ENCODE measurements at places on chromosomes 11 and 22. TPM values are rescaled to one million over a fixed set of nuclear protein-coding genes. Genes with fewer than 3 reads are reported as not detected.

Gene CLDN5
- total RNA-seq = 209 TPM

Gene DDI1
- total RNA-seq = not detected

GRCh38 chr11:117089685-117090084 lies 8.5 kb downstream of the SIK3 start:
- no peak overlapping the region for H3K4me3 ChIP-seq
- H3K27me3 ChIP-seq = no peaks in the 10 kb centered on the region
- H3K27ac ChIP-seq = no peak overlapping the region
- no peak for DNase-seq
- H3K36me3 ChIP-seq = no peaks in the 10 kb centered on the region
- H3K4me1 ChIP-seq = peaks cover 98% of the 10 kb centered on the region

Gene TESMIN
- total RNA-seq = 2.1 TPM

GRCh38 chr11:57197762-57198161 lies 16.0 kb downstream of the LRRC55 start:
- no peaks in the 10 kb centered on the region for H3K27me3 ChIP-seq
- H3K36me3 ChIP-seq = no peaks in the 10 kb centered on the region
- peaks cover 32% of the 10 kb centered on the region for H3K4me1 ChIP-seq
- no peak overlapping the region for H3K4me3 ChIP-seq

- peaks cover 7% of the 10 kb centered on the region for H3K4me1 ChIP-seq
- H3K36me3 ChIP-seq = no peaks in the 10 kb centered on the region
- DNase-seq = no peak
- no peak within 1 kb of the TSS for H3K27ac ChIP-seq
- peaks cover 28% of the 10 kb centered on the region for H3K27me3 ChIP-seq
Observed at GRCh38 chr22:17121233-17122195, at the start of gene TMEM121B. TMEM121B (minus strand) TSS chr22:17121360; CDS start chr22:17121127, 233 bp downstream.

DNA sequence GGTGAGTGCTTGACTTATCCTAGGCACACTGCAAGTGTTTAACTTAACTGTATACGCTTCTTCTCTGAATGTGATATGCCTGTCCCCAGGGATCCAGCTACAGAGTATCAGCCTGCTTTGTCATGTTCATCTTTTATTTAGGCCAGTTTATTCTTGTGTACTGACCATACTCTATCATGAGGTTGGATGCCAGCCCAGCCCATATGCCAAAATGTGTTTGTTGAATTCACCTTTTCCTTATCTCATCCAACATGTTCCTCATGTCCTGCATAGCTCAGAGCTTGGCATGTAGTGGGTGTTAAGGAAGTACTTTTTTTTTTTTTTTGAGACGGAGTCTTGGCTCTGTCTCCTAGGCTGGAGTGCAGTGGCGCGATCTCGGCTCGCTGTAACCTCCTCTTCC lies 116.2 kb downstream of the NCAM1 start:
- H3K4me3 ChIP-seq = no peak overlapping the region
- no peak for DNase-seq
- H3K4me1 ChIP-seq = peaks cover 25% of the 10 kb centered on the region
- H3K36me3 ChIP-seq = no peaks in the 10 kb centered on the region
- H3K27ac ChIP-seq = no peak overlapping the region

DNA sequence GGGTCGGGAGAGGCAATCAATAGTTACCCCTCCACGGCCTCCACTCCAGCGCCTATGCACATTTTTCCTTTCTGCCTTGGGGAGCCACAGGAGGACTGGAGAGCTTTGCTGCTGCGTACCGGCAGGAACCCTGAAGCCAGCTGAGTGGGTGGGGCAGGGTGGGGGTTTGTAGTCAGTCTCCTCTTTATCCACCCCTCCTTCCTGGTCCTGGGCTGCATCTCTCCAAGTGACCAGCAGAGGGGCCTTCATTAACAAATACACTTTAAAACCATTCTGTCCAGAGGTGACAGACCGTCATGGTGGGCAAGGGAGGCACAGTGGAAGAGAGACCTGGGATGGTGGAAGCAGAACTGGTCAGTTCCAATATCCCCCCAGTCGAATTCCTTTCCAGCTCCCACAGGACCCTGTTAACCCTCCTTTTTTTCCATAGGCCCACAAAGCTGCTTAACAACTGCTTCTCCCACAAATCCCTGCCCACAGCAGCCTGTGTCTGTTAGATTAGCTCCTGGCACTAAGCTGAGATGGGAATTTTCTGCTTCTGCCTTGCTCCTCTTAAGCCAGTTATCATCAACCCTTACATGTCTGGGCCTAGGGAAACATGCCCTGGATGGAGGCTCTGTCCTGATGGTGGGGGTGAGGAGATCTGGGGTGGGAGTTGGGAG lies 3.9 kb upstream of the ABCG4 start:
- H3K4me3 ChIP-seq = no peak overlapping the region
- no peaks in the 10 kb centered on the region for H3K27me3 ChIP-seq
- peaks cover 27% of the 10 kb centered on the region for H3K4me1 ChIP-seq
- DNase-seq = no peak
- no peak overlapping the region for H3K27ac ChIP-seq

Gene PNPLA5
- total RNA-seq = not detected

Gene HBD
- not detected for total RNA-seq

- H3K4me1 ChIP-seq = peaks cover 70% of the 10 kb centered on the region
- H3K27me3 ChIP-seq = no peaks in the 10 kb centered on the region
- H3K4me3 ChIP-seq = peak overlapping the region; percentile 8
- no peak for DNase-seq
Observed at GRCh38 chr22:43289976-43290721, 53.0 kb downstream of the SCUBE1 start.

GRCh38 chr22:28917747-28918549 lies 34.6 kb downstream of the ZNRF3 start:
- DNase-seq = no peak
- H3K27me3 ChIP-seq = no peaks in the 10 kb centered on the region
- no peaks in the 10 kb centered on the region for H3K36me3 ChIP-seq
- H3K27ac ChIP-seq = peak overlapping the region; percentile 73
- H3K4me3 ChIP-seq = peak overlapping the region; percentile 2

DNA sequence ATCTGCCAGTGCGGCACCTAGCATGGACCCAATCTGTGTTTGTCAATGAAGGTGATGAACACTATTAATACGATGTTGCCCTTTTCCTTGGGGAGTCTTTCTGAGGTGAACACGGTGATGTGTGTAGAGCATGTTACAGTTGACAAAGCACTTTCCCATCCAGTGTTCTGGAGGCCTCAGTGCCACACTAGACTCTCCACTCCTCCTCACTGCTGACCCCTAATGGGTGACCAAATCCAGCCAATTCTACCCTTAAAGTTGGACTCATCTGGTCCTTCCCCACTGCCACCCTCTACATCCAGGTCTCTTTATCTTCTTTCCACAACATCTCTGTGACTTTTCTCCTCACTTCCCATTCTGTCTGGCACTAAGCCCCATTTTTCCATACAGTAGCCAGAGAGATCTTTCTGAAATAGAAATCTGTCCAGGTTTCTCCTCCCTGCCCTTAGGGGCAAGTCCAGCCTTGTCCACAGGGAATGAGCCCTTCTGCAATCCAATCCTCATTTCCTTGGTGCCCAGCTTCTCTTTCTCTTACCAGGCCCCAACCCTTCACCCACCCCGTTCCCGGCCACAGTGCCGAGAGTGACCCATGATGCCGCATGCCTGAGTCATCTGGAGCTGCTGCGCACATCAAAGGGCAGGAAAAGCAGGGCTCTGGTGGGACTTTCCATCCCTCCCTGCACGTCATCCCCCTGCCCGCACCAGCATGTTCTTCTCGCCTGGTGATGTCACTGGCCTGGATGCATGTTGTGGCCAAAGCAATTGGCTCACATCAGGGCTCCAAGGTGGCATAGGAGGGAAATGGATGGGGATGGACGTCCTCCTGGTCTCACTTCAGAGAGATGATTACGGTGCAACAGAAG lies 64.2 kb downstream of the RASSF10 start:
- no peaks in the 10 kb centered on the region for H3K4me1 ChIP-seq
- peak; percentile 72 for DNase-seq

Gene INS
- not detected for total RNA-seq

DNA sequence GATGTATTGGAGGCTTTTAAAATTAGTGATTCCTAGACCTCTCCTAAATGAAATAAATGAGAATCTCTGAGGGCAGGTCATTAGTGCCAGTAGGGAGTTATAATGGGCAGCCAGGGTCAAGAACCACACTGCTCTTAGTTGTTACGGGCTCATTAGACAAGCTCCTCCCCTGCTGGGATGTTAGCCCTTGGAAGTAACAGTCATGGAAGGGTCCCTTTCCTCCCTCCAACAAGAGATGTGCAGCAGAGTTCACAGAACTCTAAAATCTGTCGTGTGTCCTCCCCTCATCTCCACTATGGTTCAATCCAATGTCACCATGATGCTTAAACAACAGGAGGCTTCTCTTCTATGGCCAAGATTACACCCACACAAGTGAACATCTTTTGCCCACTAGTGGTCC lies 419.5 kb downstream of the INSC start:
- no peak for DNase-seq
- H3K4me3 ChIP-seq = no peak overlapping the region
- no peaks in the 10 kb centered on the region for H3K4me1 ChIP-seq
- H3K27ac ChIP-seq = no peak overlapping the region
- no peaks in the 10 kb centered on the region for H3K27me3 ChIP-seq
- no peaks in the 10 kb centered on the region for H3K36me3 ChIP-seq

Gene CD3D
- total RNA-seq = not detected

GRCh38 chr11:103744496-103745153 lies 291.8 kb upstream of the DDI1 start:
- H3K27ac ChIP-seq = no peak overlapping the region
- H3K4me1 ChIP-seq = no peaks in the 10 kb centered on the region
- no peaks in the 10 kb centered on the region for H3K36me3 ChIP-seq
- no peak for DNase-seq
- H3K4me3 ChIP-seq = no peak overlapping the region

GRCh38 chr11:99371257-99371656 lies 350.5 kb downstream of the CNTN5 start:
- no peaks in the 10 kb centered on the region for H3K27me3 ChIP-seq
- DNase-seq = no peak
- H3K27ac ChIP-seq = no peak overlapping the region
- no peaks in the 10 kb centered on the region for H3K36me3 ChIP-seq

Gene SCGB2A2
- total RNA-seq = not detected

GRCh38 chr11:73331138-73331916 lies 23.3 kb downstream of the ARHGEF17 start:
- H3K36me3 ChIP-seq = no peaks in the 10 kb centered on the region
- peaks cover 84% of the 10 kb centered on the region for H3K4me1 ChIP-seq
- no peaks in the 10 kb centered on the region for H3K27me3 ChIP-seq
- peak overlapping the region; percentile 84 for H3K27ac ChIP-seq
- DNase-seq = no peak

Gene ADM2
- total RNA-seq = not detected

DNA sequence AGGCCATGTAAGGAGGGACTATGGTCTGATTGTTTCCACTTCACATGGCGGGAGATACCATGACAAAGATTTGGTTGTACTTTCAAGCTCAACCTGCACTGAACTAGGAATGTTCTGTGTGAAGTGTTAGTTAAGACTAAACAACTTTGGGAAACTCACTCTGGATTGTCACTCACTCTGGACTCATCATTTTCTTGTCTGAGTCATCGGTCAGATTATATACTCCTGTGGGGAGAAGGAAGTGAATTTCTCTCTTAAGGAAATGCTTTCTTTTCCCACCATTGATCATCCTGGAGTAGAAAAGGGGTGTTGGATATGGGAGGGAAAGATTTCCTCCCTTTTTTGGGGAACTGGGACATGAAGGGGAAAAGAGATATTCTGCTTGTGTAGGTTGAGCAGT lies 26.9 kb upstream of the CAT start:
- no peak for DNase-seq
- no peaks in the 10 kb centered on the region for H3K27me3 ChIP-seq
- H3K4me1 ChIP-seq = no peaks in the 10 kb centered on the region
- H3K27ac ChIP-seq = no peak overlapping the region

DNA sequence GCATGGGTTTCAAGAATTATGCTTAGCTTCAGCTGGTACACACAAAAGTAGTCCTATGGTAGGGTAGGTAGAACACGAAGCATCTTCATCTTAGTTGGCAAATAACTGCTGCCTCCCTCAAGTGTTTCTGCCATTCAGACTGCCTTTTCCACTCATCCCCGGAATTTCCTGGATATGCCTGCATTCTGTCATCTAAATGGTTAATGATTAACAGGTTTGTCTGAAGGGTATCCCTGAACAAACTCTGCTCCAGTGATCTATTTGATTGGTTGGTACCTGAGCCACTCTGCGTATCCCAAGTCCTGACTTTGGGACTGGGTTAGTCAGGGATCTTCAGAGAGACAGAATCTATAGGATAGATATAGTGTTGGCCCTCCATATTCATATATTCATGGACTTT lies 272.3 kb upstream of the RAG2 start:
- H3K27ac ChIP-seq = no peak overlapping the region
- H3K4me3 ChIP-seq = no peak overlapping the region
- H3K36me3 ChIP-seq = no peaks in the 10 kb centered on the region
- H3K27me3 ChIP-seq = no peaks in the 10 kb centered on the region
- peak; percentile 26 for DNase-seq

DNA sequence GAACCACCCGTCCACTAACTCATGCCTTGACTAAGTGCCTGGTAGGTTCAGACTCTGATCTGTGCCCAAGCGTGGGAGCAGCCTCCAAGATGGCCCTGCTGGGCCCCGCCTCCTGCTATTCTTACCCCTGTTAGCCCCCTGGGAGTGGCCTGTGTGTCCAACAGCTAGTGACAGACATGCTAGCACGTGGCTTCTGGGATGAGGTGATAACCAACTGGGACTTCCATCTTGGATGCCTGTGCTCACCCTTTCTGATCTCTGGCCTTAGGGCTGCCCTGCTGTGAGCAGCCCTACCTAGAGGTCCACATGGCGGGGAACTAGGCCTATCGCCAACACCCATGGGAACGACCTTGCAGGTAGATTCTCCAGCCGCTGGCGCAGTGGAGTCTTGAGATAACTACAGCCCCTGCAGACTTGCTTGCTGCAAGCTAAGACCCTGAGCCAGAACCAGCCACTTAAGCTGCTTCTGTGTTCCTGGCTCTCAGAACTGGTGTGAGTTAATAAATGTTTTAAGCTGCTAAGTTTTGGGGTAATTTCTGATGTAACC lies 2.7 kb downstream of the MRPL21 start:
- H3K4me3 ChIP-seq = no peak overlapping the region
- no peak overlapping the region for H3K27ac ChIP-seq
- H3K36me3 ChIP-seq = peaks cover 40% of the 10 kb centered on the region
- no peaks in the 10 kb centered on the region for H3K27me3 ChIP-seq
- H3K4me1 ChIP-seq = peaks cover 25% of the 10 kb centered on the region

All from esophagus muscularis mucosa (tissue), 4 donors.